ENCODE measurements at places on chromosomes 1 and 21.

DNA sequence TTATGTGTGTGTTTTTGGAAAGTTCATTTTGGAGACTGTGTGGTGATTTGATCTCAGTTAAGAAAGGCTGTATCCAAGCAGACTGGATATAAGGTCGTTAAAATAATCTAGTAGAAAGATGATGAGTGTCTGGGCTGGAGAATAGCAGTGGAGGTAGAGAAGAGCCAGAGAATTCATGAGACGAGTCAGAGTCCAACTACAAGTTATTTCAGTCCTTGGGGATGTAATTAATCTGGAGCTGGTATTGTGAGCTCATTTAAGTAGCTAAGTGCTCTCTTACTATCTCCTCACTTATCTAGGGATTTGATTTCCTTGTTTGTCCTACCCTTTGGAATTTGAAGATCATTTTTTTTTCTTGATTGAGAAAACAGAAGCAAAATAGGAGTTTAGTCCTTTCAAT is 1219.0 kb upstream of the ADGRL4 start:
- DNase-seq, result no peak

- no peak for DNase-seq
Measured at GRCh38 chr1:156276966-156277381, 5.7 kb downstream of the SMG5 start.

DNA sequence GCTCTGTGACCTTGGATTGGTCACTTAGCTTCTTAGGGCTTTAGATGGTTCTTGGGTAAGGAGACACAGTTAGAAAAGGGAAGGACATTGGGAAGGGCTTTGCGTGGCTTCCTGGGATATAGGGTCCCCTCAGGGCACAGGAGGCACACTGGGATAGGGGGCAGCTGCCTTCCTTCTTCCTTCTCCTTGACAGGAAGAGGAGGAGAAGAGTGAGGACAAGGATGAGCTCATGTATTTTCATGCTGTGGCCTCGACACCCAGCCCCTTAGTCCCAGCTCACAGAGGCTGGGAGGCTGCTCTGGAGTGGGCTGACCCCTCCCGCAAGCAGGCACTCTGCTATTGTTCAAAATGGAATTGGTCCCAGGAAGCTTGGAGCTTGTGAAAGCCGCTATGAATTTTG is 45.7 kb upstream of the POU3F1 start:
- DNase-seq, result no peak

DNA sequence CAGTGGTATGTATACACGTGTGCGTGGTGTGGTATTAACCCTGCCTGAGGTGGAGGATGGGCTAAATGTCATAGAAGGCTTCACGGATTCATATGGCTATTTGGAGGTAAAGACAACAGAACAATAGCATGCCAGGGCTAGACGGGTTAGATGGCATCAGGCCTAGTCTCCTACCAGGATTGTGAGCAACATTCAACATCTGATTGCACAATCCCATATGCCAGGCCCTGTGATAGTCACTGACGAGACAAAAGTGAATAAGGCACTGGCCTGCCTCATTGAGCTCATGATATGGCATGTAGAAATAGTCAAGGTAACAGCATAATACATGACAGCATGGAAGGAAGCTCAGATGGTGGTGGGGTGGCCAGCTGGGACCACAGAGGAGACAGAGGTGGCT is 167.1 kb upstream of the BEND5 start:
- DNase-seq, result no peak

DNA sequence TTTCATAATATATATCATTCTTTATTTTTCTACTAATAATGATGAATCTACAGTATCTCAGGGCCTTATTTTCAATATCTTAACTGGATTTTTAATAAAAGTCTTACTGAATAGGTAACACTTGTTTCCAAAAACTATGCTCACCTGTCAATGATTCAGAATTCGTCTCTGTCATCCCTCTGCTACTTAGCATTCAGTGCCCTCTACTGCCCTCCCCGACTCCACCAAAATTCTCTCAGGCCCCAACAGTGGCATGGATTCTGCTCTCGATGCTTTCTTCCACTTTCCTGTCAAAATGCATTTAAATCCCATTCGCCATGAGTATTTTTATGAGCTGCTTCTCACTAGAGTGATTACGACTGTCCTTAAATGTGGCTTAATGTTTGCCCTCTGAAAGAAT is 10.5 kb upstream of the BACH1 start:
- DNase-seq, result no peak

DNA sequence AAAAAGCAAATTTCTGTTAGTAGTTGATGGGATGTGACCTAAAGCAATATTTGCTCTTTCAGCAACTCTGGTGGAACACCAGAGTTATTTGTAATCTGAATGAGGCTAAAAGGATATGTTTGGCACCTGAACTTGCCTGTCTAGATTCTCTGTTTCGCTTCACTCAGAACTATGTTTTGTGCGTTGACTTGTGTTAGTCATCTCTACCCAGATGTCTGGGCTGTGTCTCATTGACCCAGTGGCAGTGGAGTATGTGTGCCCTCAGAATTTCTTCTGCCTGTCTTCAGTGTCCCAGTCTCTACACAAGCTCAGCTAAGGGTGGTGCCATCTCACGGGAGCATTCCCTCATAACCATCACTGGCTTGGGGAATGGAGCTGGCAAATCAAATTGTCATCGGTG is 13.9 kb downstream of the KCNK1 start:
- DNase-seq, result no peak

GRCh38 chr21:34728479-34728878 is 59.7 kb downstream of the CLIC6 start:
- no peak for DNase-seq

- no peak for DNase-seq
Measured at GRCh38 chr1:89995598-89996449, 914 bp downstream of the ZNF326 start.

GRCh38 chr21:33202464-33203363 is 27.0 kb upstream of the IFNAR2 start:
- peak; percentile 13 for DNase-seq

- DNase-seq, result no peak
Measured at GRCh38 chr1:205048382-205048781, 5.4 kb downstream of the CNTN2 start.

DNA sequence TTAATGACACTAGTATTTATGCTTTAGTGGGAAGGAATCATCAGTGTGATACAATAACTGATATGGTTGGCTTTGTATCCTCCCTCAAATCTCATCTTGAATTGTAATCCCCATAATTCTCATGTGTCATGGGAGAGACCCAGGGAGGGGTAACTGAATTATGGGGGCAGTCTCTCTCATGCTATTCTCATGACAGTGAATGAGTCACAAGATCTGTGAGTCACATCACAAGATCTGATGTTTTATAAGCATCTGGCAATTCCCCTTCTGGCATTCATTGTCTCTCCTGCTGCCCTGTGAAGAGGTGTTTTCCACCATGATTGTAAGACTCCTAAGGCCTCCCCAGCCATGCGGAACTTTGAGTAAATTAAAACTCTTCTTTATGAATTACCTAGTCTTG is 1760.3 kb downstream of the NCAM2 start:
- no peak for DNase-seq

DNA sequence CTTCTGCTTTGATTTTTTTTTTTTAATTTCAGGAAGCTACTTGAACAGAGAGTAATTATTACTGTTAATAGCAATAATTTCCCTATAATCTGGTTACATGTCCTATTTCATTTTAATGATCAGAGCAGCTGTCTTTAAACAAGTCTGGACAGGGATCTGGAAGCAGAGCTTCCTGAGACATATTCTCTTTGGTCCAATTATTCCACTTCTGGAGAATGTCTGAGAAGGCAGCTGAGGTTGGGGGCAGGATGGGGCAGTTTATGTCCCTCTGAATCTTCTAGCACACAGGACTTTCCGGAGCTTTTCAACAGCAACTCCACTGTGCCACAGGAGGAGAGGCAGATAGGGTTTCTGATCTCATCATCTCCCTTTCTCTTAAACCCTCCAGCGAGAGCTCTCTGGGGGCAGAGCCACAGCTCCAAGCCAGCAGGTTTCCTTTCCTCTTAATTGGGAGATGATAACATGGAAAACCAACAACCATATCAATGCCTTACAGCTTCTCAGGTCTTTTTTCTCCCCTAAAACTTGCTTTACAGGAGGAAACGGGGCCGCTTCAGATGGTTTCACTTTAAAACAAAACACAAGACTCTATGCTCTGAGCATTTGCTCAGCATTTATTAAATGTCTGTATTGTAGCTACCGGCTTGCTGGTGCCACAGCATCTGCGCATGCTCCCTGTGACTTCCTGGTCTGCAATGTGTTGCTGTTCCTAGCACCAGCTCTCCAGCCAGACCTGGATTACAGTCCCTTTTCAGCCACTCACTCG is 425.7 kb upstream of the USP24 start:
- no peak for DNase-seq

- peak; percentile 39 for DNase-seq
Measured at GRCh38 chr1:47694011-47694890, 256.4 kb downstream of the FOXD2 start.

- no peak for DNase-seq
Measured at GRCh38 chr1:186142916-186143315, 232.1 kb downstream of the TPR start.

GRCh38 chr1:12048372-12048771 is 14.7 kb upstream of the TNFRSF8 start:
- no peak for DNase-seq

GRCh38 chr1:214280386-214281020 is 456 bp upstream of the SMYD2 start:
- no peak for DNase-seq

DNA sequence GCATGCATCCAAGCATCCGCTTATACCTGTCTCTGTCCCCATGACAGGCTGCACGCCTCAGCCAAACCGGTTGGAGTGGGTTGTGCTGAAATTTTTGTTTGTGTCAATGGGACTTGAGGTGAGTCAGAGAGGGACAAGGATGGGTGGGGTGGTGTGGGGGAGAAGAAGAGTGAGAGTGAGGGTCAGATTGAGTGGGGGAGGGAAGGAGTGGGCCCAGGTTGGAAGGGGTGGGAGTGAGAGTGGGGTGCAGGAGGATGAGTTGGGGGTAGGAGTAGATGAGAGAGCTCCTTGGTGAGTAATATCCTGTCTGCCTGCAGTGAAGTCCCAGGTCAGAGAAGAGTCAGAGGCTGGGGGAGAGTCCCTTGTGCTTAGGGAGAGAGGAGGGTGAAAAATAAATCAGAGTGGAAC is 3.3 kb upstream of the NECTIN4 start:
- DNase-seq, result no peak

- DNase-seq, result no peak
Measured at GRCh38 chr1:231702331-231702730, 75.7 kb downstream of the DISC1 start.

- DNase-seq, result no peak
Measured at GRCh38 chr21:38992737-38993136, 187.0 kb downstream of the ETS2 start.

DNA sequence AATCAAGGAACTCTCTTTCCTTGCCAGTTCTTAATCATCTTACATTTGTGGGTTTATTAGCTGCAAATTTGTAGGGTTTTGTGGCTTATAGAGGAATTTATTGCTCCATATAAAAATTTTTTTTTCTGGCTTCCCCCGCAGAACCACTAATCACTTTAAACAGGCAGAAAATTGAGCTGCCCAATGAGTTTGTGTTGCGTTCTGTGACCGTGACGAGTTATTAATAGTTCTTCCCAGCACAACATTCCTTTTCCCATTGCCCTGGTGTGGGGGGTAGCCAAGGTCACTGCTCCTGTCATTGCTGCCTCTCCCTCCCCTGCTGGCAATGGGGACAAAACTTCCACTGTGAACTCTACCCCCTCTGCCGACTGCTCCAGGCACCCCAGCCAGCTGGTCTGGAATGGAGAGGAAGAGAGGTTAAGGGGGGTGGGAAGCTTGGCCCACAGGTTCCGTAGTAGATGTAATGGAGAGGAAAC is 55.1 kb downstream of the UBE2T start:
- DNase-seq, result no peak

DNA sequence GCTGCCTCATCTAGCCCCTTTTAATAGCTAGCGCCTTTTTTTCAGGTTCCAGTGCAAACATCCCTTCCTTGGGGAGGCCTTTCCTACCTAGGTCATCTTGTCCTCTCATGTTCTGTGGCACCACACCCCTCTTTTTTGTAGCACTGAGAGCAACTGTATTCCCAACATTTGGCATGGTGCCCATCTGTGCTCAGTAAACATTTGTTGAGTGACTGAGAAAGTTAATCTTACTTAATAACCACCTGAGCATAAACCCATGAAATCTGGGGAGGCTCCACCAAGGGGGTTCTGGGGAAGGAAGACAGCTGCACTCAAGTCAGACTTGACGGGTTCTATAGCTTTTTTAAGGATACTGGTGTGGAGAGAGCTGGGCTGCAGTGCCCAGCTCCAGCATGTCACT is 90.0 kb downstream of the NOS1AP start:
- no peak for DNase-seq

- DNase-seq, result peak; percentile 28
Measured at GRCh38 chr1:206005778-206006180, 2.6 kb upstream of the RAB7B start.

- no peak for DNase-seq
Measured at GRCh38 chr1:60762176-60762575, 320.2 kb upstream of the NFIA start.

GRCh38 chr1:214396330-214396729 is 115.4 kb downstream of the SMYD2 start:
- no peak for DNase-seq

- DNase-seq, result no peak
Measured at GRCh38 chr21:14527696-14528652, 18.1 kb downstream of the SAMSN1 start.

DNA sequence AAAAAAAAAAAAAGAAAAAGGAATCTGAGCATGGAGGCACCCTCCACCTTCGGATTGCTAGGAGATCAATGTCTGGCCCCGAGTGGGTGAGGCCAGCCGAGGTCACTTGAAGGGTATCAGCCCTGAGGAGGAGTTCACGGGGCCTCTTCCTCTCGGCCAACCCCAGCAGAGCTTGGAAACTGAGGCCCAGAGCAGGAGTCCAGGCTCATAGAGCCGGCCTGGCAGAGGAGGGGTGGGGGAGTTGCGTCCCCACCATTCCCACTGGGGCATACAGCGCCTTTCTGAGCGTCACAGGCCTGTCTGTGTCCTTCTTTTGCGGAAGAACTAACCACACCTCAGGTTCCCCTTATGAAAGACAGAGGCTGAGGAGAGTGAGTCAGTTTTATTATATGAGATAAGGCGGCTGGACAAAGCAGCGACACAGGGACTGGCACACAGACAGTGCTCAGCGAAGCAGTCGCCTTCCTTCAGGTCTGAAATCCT is 17.1 kb upstream of the EPHA2 start:
- DNase-seq, result no peak

GRCh38 chr1:72946903-72947499 is 664.7 kb upstream of the NEGR1 start:
- no peak for DNase-seq

- no peak for DNase-seq
Measured at GRCh38 chr1:172269084-172269483, 151.4 kb upstream of the C1orf105 start.

DNA sequence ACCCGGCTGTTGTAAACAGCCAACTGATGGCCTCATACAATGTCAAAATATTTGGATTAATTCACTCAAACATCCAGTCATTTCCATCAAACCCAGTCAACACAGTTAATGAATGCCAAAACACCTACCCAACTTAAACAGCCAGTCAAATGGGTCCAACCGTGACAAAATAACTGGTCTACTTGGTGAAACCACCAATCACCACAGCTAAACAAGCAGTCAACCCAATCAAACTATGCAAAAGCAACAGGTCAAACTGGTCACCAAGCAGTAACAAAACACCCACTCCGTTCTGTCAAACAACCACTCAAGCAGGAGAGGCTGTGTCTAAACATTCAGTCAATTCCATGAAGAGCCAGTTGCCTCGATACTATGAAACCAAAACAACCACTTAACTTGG is 119.2 kb downstream of the FOXD2 start:
- DNase-seq, result no peak

GRCh38 chr1:41726899-41727748 is 191.6 kb downstream of the HIVEP3 start:
- DNase-seq, result peak; percentile 38

Data from liver (tissue), 10 donors.